ENCODE measurements at places on chromosomes 1 and 21.

DNA sequence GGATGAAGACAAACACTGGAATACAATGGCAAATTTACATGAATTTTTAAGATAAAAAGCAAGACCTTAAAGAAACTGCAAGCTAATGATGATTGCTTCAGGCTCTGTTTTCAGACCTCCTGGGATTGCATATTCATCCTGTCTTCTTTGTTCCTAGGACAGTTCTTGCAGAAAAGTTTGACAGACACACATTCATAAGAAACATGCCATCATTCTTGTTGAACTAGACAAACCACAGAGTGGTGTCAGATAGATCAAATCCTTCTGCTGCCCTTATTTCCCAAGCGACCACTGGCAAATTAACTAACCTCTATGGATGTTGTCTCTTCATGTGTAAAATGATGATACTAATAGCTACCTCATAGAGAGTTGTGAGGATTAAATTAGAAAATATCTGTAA lies 181.3 kb downstream of the KCTD3 start:
- no peak for DNase-seq

DNA sequence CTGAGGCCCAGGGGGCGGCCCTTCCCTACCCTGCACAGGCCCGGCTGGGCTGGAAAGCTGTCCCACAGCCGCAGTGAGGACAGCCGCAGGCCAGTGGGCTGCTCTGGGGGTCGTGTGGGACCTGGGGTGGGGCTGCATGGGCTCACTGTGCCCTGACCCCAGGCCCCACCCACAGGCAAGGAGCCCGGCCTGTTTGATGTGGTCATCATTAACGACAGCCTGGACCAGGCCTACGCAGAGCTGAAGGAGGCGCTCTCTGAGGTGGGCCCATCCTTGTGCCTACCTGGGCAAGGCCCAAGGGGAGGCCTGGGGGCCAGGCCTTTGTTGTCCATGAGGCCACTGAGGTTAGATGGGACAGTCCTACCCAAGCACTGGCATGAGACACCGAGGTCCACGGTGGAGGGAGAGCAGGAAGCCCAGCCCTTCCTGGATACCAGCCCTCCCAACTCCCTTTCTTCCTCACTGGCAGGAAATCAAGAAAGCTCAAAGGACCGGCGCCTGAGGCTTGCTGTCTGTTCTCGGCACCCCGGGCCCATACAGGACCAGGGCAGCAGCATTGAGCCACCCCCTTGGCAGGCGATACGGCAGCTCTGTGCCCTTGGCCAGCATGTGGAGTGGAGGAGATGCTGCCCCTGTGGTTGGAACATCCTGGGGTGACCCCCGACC lies 1.4 kb upstream of the GJC2 start:
- no peak for DNase-seq

- DNase-seq, result no peak
Measured at GRCh38 chr1:168504064-168504837, 39.5 kb downstream of the XCL2 start.

GRCh38 chr21:26842974-26843932 lies 2.0 kb downstream of the ADAMTS1 start:
- DNase-seq, result no peak

GRCh38 chr1:222529916-222530315 lies 18.0 kb downstream of the HHIPL2 start:
- DNase-seq, result no peak

DNA sequence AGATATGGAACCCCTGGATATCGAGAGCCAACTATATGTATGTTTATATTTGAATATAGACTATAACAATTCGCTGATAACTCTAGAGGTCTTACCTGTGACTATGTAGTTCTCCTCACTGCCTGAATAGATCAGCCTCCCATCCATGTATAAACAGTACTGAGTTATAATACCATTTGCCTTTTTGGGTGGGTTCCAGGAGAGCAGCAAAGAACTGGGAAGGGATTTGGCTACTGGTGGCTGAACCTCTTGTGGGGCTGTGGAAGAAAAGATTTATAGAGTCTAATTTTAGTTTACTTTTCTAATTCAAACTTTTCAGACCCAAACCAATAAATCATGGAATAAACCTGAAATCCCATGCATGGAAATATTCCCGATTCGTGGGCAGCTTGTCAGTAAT lies 376.9 kb downstream of the USH2A start:
- no peak for DNase-seq

DNA sequence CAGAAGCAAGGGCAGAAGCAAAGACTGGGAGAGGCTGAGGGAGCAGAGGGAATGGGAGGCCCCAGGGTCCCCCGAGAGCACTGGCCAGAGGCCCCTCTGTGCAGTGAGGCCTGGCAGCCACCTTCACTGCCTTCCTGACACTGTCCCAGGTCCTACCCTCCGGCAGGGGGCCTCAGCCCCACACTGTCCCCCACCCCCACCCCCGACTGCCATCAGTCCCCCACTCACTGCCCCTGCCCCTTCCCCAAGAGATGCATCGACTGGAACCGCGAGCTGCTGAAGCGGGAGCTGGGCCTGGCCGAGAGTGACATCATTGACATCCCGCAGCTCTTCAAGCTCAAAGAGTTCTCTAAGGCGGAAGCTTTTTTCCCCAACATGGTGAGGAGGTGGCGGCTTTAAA lies 13.0 kb upstream of the PADI6 start:
- DNase-seq, result no peak

GRCh38 chr1:30478799-30479563 lies 244.4 kb downstream of the MATN1 start:
- no peak for DNase-seq

GRCh38 chr1:245549996-245550719 lies 395.4 kb downstream of the KIF26B start:
- no peak for DNase-seq

GRCh38 chr1:174167265-174167803 lies 8.0 kb downstream of the RABGAP1L start:
- DNase-seq, result no peak

GRCh38 chr1:234971586-234972297 lies 156.9 kb downstream of the TOMM20 start:
- no peak for DNase-seq

GRCh38 chr1:183636334-183636682 lies 725 bp upstream of the ARPC5 start:
- DNase-seq, result no peak

DNA sequence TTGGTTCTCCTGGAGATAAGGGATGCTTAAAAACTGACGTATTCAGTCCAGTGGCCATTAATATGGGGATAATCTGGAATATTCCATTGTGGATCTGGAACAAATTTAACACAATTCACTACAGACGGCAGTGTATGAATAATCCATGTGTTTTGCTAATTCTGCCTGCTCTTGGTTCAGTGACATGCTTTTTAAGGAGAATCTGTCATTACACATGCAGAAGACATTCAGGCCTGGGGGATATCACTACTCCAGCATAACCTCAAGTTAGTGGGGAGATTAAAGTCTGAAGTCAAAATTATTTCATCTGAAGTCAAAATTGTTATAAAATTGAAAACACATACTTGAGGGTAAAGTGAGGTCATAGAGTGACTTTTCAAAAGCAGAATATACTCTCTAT lies 789.3 kb downstream of the USP25 start:
- no peak for DNase-seq

DNA sequence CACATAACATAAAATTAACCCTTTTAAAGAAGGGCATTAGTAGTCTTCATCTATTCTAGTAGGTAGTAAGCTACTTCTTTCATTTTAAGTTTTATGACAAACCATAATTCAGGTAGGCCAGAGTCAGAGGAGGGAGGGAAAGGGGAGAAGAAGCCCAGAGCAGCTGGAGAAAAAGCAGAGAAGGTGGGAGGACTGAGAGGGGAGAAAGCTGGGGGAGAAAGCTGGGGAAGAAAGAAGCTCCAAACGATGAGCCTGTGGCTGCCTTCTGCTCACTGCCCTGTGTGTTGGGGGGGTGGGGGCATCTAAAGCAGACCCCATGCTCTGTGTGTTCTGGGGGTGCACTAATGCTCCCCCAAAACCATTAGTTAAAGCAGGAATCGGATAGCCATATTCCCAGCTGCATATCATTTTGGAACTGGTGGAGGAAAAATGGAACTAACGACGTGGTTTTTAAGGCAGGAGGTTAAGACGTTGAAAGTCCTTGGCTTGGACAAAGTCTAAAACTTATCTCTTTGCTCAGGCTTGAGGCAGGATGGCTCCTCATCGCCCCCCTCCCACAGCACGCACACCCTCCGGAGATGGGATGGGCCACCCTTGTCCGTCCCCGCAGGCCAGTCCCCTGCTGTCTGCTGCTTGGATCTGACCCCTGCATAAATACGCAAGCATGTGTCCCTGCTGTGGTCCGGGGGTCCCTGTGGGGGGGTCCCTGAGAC lies 184.2 kb downstream of the DYRK1A start:
- DNase-seq, result no peak

DNA sequence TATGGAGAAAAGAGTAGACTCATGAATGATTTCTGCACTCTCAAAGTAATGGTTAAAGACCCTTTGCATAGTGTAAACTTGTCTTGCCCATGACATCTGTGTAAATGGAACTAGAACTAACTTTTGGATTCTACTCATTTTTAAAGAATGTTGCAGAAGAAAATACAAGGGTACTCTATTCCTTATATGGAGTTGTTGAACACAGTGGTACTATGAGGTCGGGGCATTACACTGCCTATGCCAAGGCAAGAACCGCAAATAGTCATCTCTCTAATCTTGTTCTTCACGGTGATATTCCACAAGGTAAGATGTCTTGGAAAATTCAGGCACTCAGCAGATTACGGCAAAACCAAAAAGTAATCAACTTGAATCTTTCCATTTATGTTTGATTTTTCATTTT lies 19.8 kb downstream of the CCT8 start:
- no peak for DNase-seq

GRCh38 chr1:31624731-31625514 lies 7.4 kb downstream of the HCRTR1 start:
- DNase-seq, result no peak

- no peak for DNase-seq
Measured at GRCh38 chr21:39804240-39804639, 59.3 kb downstream of the IGSF5 start.

- DNase-seq, result no peak
Measured at GRCh38 chr21:33655588-33656221, 13.4 kb downstream of the ITSN1 start.

GRCh38 chr1:219883400-219884332 lies 44.7 kb downstream of the SLC30A10 start:
- DNase-seq, result no peak

DNA sequence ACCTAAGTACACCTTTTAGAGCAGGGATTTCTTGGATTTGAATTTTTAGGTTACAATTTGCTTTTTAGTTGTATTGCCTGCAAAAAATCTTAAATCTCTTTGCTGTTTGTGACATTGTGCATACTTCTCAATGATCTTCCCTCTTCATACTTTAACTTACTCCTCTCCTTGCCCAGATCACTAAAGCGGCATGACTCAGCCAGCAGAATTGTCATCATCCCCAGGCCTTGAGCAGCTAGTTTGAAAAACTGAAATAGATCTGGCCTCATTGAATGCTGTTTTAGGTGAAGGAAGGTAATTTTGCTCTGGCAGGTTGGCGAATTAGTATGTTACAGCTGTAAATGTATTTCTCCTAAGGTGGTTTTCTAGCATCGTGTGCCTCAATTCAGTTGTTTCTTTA lies 145.9 kb downstream of the RYR2 start:
- DNase-seq, result no peak

DNA sequence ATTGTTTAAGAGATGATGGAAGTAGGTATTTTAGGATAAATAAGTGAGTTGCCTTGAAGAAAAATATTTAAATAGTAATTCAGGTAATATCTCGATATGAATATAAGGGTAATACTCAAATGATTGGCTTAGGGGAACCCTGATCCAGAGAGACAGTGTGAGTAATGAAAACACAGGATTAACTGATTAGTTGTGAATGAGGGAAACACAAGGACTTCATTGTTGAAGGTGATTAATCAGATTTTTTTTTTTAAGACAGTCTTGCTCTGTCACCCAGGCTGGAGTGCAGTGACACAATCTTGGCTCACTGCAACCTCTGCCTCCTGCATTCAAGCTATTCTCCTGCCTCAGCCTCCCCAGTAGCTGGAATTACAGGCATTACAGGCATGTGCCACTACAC lies 12.7 kb downstream of the SLC25A33 start:
- DNase-seq, result no peak

GRCh38 chr1:94654459-94654858 lies 112.9 kb upstream of the F3 start:
- DNase-seq, result no peak

DNA sequence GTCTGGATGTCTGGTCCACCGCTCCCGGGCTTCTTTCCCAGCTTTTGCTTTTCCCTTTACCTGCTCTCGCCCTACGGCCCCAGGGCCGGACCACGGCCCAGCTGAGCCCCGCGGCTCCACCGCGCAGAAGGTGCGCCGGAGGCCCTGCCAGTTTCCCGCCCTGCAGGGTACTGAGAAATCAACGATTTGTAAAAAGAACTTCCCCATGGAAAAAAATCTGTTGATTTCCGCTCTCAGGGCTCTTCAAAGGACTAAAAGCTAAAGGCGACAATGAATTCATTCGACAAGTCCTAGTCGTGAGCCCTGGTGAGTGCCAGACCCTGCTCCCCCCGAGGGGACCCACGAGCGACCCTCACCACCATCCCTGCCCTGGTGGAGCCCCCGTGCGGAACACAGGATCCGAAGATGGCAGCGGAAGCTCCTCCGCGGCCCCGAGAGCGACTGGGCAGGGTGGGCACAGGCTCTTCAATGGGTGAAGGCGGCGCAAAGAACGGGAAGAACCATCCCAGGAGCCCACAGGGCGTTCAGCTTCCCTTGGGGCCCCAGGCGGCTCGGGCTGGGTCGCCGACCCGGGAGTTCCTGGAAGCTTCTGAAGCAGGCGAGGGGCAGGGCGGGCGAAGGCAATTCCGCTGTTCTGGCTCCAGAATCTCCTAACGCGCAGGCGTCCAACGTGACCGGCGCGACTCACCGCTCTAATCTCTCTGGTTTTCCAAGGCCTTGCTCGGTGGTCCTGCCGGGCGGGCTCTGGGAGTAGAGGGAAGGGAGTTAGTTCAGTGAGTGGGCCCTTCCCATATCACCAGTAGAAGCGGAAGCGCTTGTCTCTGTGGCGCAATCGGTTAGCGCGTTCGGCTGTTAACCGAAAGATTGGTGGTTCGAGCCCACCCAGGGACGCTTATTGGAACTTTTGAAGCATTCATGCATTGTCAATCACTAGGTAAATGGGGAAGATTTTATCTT lies 6.6 kb upstream of the RNU1-2 start:
- DNase-seq, result peak; percentile 56

All from stimulated activated CD4-positive, alpha-beta T cell treated with anti-CD3 and anti-CD28 coated beads, TNF-alpha, amount 100 ng/mL, for 48 hours (primary cell).